ENCODE measurements at places on chromosomes 1 and 21.

DNA sequence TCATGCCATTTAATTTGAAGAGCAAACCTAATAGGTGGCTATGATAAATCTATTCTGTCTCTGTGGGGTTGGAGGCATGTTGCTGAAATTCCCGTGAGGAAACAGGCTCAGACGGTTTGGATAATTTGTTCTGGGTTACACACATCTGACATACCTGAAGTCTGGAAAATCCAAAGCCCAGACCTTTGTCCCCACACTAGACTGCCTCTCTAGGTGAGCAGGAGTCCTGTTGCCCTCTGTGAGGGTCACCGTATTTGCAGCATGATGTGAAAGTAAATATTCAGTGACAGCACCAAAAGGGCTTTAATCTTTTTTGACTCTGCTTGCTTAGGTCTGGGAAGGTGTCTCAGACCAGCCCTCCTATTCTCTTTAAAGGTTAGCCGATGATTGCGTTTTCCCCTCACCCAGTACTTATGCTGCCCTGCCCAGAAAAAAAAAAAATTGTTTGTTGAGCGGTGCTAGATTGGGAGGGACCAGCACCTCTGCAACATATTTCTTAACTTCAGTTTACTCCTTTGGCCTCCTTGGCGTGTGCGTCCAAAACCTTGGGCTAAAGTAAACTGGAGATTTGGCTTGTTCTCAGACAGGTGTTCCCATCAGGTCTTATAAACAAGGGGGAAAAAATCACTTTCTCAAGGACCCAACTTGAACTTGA lies 67.0 kb downstream of the CACHD1 start:
- DNase-seq: no peak

- no peak for DNase-seq
Measured at GRCh38 chr1:196515904-196516303, 92.3 kb downstream of the KCNT2 start.

DNA sequence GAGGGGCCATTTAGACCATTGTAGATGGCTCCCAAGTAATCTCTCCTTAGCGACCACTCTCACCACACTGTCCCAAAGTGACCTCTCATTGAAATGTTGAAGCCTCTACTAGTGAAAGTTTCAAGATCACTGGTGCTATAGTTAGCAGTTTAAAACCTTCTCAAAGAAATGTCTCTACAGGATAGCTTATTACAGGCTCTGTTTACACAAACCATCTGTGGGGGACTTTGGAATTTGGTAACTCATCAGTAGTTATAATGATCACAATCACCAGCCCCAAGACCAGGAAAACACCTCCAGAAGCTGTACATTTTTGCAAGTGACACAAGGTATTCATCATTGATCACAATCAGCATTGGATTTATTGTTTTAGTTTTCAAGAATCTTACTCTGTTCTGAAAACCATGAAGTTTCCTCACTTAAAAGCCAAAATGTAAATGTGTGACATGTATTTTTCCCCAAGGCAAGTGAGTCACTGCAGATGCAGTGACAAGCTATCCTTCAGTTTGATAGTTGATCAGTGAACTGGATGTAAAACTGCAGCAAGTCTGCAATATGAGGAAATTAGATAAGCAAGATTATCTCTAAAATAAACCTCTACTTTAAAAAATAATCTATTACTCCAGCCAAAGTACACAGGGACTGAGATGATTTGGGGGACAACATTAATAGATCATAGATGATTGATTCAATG lies 41.9 kb downstream of the C21orf91 start:
- peak; percentile 89 for DNase-seq

DNA sequence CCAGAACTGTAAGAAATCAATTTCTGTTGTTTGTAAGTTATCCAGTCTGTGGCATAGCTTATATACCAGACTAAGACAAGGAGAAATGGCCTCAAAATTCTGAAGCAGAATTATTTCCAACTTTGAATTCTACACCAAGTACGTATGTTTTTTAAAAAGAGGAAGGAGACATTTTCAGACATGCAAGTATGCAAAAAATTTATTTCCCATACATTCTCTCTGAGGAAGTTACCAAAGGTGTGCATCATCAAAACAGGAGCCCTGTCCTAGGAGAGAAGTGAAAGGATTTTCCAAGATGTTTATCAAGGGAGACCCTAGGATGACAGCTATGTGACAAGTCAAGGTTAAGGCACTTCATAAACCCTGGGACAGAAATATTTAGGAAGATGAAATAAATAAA lies 49.3 kb upstream of the RABGAP1L start:
- no peak for DNase-seq

DNA sequence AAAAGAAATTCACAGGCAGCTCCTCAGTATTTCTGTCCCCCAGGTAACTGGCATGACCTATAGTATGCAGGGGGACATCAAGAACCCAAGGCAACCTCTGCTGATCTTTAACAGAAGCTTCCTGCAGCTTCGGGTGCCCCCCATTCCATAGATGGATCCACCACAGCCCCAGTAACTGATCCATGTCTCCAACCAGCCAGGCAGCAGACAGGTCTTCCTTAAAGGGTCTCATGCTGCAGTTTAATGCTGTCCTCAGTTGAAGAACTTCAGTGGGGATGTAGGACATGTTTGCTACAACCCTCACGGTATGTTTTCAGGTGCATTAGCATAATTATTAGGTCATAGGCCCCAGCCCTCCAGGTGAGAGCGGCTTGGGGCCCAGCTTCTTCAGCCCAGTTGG lies 90.9 kb upstream of the OLIG2 start:
- no peak for DNase-seq

- no peak for DNase-seq
Measured at GRCh38 chr1:32890516-32891240, 4.4 kb downstream of the HPCA start.

- DNase-seq: no peak
Measured at GRCh38 chr1:159483501-159483900, 44.0 kb downstream of the OR10J1 start.

- DNase-seq: peak; percentile 98
Measured at GRCh38 chr1:19179597-19180264, 30.3 kb downstream of the UBR4 start.

- no peak for DNase-seq
Measured at GRCh38 chr1:172588296-172589291, 55.6 kb downstream of the SUCO start.
